T follicular helper cell (primary cell): ENCODE measurements at places on chromosomes 2 and 18.

DNA sequence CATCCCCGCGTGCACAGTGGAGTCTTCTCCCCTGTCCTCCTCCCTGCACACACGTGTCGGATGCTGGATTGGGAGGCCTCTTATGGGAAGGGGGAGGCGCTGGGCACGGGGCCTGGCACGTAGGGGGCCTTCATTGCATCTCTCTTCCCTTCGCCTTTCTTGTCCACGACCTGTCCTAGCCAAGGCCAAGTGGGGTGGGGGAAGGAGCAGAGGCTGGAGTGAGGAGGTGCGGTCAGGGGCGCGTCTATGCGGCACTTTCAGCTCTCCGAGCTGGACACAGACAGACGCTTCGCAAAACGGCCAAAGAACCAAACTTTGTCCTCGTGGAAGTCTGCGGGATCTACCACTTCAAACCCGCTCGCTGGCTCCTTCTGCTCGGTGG lies 13.4 kb downstream of the ALPG start:
- no peak for DNase-seq

GRCh38 chr2:20618886-20619521 lies 31.9 kb downstream of the HS1BP3 start:
- no peak for DNase-seq

- DNase-seq, result no peak
These were observed 503.8 kb upstream of the NRXN1 start for GRCh38 chr2:51535763-51536162.

DNA sequence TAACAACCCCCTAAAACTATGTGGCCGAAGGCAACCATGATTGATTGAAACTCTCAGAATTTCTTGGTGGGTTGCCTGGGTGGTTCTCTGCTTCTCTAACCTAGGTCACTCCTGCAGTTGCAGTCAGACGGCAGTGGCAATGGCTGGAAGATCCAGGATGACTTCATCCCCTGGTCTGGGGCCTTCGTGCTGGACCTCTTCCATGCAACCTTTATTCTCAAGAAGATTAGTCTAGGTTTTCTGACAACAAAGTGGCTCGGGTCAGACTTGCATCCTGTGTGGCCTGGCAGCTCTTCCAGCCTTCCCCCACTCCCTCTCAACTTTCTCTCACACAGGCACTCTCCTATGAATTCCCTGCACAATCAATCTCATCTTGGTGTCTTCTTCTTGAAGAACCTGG lies 76.4 kb downstream of the METTL4 start:
- DNase-seq, result no peak

DNA sequence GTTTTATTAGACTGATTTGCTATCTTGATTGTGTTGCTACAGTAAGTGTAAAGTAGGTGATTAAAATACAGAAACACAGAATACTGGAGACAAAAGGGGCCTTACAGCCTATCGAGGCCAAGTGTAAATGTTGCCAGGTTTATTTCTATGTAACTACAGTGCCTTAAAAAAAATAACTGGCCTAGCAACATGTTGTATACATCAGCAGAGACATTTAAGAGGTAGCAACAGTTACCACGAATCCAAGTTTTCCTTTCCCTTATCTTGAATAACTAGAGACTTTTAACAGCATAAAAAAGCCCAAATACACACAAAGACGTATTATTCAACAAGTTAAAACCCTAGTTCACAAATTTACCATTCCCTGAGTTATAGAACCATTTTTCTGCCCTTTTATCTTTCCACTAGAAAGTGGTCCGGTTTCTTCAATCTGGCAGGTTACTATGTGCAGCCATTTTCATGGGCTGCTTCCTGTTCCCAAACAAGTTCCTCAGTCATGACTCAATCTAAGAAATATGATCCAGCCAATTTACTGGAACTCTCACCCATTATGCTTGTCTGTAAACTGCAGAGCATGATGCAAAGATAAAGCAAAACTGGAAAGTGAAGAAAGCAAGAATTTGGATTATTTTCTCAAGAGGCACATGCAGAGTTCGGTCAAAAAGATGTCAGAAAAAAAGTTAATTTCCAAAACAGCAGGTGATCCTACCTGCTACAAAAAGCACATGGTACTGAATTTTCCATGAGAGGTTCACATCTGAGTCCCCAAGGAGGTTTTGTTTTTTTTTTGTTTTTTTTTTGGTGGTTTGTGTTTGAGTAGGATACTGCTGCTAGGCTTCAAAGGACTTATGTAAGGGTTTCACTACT lies 22.2 kb downstream of the NFE2L2 start:
- no peak for DNase-seq

- DNase-seq, result no peak
These were observed 114.4 kb downstream of the TSN start for GRCh38 chr2:121869873-121870272.

DNA sequence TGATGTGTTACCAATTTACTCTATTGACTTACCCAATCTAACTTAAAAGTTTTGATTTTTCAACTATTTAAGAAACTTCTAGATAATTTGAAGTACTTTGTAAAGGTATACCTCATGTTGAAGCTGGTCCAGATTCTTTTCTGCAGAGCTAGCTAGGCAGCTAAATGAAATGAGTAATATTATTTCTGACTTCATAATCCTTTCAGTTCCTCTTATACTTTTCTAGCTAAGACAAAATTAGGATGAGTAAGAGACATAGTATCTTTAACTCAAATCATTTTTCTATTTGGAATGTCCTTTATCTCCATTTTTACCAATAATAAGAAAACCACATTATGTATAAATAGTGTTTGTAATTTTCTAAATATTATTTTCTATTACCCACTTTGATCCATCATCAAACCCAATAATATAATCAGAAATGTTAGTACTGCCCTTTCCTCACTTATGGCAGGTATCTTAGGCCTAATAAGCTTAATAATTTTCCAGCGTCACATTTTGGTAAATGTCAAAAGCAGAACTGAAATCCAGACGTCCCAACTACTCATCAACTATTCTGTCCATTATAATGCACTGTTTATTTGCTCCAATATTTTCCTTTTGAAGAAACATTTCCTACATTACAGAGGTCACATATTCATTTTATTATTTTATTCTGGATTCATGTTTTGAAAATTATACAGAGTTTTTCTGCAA lies 456.6 kb downstream of the THSD7B start:
- DNase-seq, result no peak

DNA sequence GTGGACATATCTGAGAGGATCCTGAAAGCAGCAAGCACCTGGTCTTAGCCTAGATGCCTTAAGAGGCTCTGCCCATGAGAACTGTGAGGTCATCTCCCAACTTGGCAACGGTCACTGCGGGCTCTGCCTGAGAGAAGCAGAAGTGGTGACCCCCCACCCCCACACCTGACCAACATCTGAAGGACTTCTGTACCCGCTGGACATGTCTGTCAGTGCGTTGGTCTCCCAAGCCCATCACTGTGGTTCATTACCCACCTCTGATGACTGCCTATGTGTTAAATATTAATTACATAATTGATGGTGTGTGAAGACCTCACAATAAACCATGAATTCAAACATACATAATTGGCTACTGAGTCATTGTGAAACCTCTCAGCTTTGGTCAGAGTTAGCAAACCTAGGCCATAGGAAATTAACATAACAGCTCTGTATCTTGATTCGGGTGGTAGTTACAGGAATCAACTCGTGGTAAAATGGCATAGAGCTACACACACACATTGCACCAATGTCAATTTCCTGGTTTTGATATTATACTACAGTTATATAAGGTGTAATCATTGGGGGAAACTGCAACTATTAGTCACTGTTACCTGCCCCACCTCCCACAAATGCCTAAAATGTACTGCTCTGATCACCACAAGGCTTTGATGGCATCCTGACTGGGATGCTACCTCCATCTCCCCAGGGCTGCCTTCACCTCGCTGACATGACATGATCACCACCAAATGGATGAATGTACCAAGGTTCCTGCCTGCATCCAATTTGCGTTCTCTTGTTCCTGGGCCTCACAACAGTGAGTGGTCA lies 4.3 kb upstream of the GALNT1 start:
- DNase-seq, result no peak

GRCh38 chr2:30577151-30577550 lies 130.1 kb downstream of the LCLAT1 start:
- DNase-seq, result no peak

GRCh38 chr2:28565720-28566295 lies 69.9 kb downstream of the PLB1 start:
- DNase-seq, result no peak

GRCh38 chr18:77737405-77737804 lies 487.8 kb downstream of the GALR1 start:
- no peak for DNase-seq

DNA sequence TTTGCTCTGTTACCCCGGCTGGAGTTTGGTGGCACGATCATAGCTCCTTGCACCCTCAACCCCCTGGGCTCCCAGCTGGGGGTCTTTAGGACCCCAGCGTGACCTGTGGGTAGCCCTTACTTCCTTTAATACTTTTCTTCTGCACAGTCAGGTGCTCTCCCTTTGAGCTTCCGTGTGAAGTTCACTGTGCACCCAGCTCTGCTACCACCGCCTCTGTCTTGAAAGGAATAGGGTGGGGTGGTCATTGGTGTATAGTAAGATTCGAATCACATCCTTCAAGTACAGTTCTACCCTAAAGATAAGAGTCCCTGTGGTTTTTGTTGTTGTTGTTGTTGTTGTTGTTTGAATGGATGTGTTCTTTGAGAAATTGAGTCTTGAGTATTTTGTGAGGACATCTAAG lies 267.4 kb downstream of the NEDD4L start:
- DNase-seq, result no peak

DNA sequence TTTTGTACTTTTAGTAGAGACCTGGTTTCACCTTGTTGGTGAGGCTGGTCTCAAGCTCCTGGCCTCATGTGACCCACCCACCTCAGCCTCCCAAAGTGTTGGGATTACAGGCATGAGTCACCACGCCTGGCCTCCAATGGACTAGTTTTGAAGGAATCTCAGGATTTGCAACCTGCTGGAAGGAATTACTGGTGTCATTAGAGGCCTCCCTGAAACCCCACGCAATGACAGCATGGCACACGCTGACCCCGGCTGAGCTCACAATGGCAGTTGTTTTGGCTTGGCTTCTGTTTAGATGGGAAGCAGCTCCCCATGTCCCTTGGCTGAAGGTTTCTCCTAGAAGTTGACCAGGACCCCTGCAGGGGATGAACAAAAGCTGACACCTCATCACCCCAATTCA lies 23.1 kb upstream of the COPS8 start:
- no peak for DNase-seq

DNA sequence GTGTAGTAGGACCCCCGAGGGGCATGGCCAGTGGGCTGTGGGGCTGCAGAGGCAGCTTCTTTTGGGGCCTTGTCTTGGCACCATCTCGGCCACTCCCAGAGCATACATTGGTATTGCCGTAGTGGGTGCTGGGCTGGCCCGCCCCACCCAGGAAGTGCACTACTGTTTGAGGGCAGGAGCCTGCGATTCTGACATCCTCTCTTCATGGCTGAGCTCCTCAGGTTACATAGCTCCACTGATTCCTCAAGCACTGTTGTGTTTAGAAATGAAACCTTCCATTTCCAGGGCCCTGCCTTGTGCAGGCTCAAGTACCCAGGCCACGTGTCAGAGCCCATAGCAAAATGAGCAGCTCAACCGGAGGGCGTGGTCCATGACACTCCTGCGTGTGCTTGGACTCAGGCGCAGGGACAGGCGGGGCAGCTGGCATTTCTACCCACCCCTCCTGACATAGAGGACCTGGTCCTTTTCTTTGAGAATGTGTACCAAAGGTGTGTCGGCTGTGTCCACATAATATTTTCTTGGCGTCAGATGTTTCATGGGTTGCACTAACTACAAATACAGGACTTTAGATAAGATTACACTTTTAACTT lies 67.9 kb downstream of the DGKD start:
- DNase-seq, result peak; percentile 46

GRCh38 chr18:45689396-45689795 lies 34.6 kb upstream of the SLC14A1 start:
- no peak for DNase-seq

DNA sequence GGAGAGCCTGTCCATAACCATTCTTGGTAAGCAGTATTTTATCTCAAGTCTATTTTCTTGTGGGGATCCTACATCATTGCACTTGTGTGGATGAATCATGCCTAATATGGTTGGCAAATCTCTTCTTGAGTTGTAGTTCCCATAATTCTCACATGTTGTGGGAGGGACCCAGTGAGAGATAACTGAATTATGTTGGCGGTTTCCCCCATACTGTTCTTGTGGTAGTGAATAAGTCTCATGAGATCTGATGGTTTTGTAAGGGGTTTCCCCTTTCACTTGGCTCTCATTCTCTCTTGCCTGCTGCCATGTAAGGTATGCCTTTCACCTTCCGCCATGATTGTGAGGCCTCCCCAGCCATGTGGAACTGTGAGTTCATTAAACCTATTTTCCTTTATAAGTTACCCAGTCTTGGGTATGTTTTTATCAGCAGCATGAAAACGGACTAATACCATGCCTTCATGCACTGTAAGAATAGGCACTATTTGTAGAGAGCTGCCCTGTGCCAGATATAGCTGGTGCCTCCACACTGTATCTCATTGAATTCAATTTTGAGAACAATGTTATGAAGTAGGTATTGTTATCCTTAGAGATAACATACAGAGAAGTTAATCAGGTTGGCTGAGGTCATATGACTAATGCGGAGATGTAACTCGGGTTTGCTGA lies 148.3 kb downstream of the PLCL1 start:
- DNase-seq, result no peak

DNA sequence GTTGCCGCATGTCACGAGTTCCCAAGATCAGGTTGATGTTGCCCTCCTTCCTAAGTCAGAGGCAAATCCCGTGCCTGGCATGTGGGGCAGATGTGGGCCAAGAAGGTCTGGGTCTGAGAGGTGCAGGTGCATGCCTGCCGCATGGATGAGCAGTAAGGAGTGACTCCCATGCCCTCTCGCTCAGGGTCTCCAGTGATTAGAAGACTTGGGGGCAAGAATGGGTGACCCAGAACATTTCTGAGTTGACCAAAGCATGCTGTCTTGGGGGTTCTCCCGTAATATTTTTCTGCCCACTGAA lies 120.6 kb upstream of the HDAC4 start:
- no peak for DNase-seq

DNA sequence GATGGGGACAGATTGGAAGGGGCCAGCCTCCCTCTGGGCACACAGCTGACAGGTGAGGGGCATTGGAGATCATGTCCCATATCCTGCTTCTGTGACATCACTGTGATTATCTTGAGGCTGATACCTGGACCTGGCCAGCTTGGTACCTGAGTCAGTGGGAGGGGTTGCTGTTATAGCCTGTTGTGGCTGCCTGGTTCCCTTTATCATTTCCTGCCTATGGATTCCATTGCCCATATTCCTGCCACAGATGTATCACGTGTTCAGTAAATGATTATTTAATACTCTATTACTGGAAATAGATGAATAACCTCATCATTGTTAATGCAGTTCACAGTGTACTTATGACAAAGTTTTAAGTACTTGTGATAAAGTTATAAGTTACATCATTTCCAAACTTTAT lies 7.8 kb upstream of the SCYGR1 start:
- no peak for DNase-seq

GRCh38 chr18:79756826-79757225 lies 40.9 kb upstream of the KCNG2 start:
- no peak for DNase-seq

- DNase-seq, result no peak
These were observed 90.6 kb downstream of the KCTD1 start for GRCh38 chr18:26457611-26458353.
